ENCODE measurements at places on chromosomes 1 and 21.

DNA sequence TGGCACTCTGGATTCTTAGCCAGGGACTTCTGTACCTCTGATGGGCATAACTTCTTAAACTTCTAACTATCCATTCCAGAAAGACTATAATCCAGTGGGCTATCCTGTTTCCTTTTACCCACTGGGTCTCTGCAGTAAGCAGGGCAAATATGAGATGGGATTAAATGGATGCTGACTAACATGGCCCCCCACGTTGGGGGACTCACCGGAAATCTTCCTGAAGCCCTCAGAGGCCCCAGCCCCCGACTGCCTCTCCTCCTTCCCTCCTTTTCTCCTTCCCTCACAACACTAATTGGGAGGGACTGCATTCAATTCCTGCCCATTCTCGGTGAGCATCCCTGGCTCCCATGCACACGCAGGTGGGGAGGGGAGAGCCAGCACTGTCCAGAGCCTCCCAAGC is 70.1 kb downstream of the SSBP3 start:
- no peak for DNase-seq

DNA sequence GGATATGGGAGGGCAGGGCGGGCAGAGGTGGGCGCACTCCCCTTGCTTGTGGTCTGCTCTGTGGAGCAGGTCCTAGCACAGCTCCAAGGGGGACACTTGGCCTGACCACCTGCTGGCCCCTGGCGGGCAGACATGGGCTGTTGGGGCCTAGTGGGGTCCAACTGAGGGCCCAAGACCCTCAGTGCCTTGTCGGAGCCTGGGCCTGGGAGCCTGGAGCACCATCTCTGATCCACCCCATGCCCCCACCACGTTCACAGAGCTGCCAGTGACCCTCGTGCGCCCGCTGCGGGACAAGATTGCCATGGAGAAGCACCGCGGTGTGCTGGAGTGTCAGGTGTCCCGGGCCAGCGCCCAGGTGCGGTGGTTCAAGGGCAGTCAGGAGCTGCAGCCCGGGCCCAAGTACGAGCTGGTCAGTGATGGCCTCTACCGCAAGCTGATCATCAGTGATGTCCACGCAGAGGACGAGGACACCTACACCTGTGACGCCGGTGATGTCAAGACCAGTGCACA is 70.6 kb downstream of the OBSCN start:
- no peak for DNase-seq

- DNase-seq, result no peak
These were observed 166.0 kb downstream of the COL11A1 start for GRCh38 chr1:102942324-102942723.

- no peak for DNase-seq
These were observed 25.8 kb upstream of the LRRC8C start for GRCh38 chr1:89607156-89607555.

DNA sequence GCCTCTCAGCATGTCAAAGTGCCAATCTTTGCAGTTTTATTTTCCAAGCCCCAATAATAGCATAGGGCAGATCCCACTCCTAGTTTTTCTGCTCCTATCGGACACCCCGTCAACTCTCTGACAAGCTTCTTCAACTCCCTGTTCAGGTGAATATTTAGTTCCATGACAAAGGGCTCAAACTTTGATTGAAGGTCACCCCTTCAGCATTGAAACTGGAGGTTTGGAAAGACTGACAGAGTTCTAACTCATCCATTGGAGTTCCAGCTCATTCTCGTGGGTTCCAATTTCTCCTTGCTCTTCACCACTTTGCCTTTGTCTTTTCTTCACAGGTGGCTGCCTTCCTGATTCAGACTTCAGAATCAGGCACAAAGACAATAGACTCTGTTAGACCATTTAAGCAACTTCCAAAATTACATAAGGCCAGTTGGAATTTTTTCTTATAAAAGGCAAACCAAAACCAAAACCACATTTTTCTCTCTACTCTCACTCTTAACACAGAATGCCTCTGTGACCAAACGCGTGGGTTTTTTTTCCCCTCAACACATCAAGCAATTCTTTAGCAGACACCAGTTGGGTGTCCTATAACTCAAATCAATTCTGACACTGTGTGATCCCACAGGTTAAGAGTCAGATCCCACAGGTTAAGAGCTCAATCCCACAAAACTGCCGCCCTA is 169.3 kb upstream of the USP25 start:
- no peak for DNase-seq

DNA sequence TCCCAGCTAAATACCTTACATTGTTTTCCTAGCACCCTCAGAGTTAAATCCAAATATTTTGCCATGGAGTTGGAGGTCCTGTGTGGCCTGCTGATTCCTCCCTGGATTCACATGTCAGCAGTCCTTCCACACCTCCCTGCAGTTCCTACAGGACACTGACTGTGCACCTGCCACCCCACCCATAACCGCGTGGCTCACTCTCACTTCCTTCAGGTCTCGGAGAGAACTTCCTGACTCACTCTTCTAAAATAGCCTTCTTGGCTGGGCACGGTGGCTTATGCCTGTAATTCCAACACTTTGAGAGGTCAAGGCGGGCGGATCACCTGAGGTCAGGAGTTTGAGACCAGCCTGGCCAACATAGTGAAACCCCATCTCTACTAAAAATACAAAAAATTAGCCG is 8.4 kb upstream of the CAMTA1 start:
- DNase-seq, result no peak

- no peak for DNase-seq
These were observed 152.8 kb downstream of the ZSCAN20 start for GRCh38 chr1:33624991-33625870.

DNA sequence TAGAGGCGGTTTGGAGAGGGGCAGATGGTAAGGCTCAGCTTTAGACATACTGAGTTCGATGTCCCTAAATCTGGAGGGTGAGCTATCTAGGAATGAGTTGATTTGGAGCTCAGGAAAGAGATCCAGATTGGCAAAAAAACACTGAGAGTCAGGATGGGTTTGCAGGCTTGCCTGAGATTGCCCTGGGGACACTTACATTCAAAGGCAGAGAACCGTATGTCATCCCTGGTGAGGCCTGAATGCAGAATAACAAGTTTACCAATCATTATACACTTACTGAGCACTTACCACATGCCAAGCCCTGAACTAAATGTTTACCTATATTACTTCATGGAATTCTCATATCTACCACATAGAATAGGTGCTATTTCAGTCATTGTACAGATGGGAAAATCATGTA is 27.5 kb downstream of the TFAP2E start:
- no peak for DNase-seq

- DNase-seq, result no peak
These were observed 268.1 kb downstream of the DNM3 start for GRCh38 chr1:172109359-172109758.

DNA sequence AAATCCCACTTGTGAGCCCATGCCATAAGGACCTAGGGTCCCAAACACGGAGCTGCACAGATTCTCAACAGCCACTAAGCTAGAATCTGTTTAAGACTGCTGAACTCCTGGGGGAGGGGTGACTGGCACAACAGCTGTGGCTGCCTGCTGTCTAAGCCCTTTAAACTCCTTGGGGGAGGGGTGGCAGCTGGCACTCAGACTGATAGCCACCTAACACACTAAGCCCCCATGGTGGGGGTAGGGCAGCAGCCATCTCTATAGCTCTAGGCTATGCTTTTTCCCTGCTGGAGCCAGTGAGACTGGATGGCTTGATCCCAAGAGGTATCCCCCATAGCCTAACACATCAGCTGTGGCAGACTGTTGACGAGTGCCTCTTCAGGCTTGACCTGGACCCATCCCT is 73.3 kb upstream of the FMO3 start:
- no peak for DNase-seq

DNA sequence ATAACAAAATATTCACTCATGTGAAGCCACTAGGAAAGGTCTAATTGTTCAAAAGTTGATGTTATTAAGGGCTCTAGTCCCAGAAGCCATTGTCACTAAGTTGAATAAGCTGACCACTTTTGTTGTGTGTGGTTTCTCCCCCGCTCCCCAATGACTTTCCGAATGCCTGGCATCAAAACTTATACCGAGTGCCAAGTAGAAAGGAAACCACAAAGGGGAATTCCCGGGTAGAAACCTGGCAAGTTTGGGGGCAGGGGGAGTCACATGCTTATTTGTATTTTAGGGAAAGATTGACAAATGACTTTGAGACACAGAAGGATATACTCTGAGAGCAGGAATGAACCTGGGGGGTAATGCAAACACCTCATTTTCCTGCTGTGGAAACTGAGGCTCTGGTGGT is 154.1 kb downstream of the TGFBR3 start:
- no peak for DNase-seq

GRCh38 chr1:41810446-41810845 is 108.3 kb downstream of the HIVEP3 start:
- no peak for DNase-seq
